Cerebellum (tissue), 4 donors: ENCODE measurements at places on chromosomes 7 and 10. TPM values are rescaled to one million over a fixed set of nuclear protein-coding genes. Genes with fewer than 3 reads are reported as not detected.
A peak's percentile ranks its signal among the peaks of the same experiment; 100 is the strongest.

- DNase-seq: no peak
Observed at GRCh38 chr7:67407392-67408071, 410.9 kb downstream of the TYW1 start.

- DNase-seq: peak; percentile 87
Observed at GRCh38 chr7:130154501-130155317, 50.5 kb downstream of the TMEM209 start.

GRCh38 chr10:86061278-86062197 is 305.1 kb downstream of the GRID1 start:
- no peak for DNase-seq

- no peak for DNase-seq
Observed at GRCh38 chr10:10624567-10624962, 393.1 kb upstream of the CELF2 start.

DNA sequence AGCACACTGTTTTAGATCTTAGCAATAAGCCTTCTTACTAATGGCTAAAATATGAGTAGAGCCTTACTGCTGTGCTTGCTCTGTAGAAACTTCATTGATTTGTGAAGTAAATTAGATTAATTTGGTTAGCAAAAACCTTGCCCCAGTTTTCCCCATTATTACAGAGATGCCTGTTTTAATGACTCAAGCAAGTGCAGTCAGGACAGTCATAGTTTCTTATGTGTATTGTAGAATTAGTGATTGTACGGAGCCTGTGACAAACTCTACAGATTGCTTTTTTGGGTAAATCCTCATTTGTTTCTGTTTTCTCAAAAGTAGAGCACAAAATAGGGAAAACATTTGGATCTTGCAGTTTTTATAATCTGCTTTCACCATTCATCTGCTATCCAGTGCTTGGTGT is 7.0 kb downstream of the TAX1BP1 start:
- DNase-seq: no peak

DNA sequence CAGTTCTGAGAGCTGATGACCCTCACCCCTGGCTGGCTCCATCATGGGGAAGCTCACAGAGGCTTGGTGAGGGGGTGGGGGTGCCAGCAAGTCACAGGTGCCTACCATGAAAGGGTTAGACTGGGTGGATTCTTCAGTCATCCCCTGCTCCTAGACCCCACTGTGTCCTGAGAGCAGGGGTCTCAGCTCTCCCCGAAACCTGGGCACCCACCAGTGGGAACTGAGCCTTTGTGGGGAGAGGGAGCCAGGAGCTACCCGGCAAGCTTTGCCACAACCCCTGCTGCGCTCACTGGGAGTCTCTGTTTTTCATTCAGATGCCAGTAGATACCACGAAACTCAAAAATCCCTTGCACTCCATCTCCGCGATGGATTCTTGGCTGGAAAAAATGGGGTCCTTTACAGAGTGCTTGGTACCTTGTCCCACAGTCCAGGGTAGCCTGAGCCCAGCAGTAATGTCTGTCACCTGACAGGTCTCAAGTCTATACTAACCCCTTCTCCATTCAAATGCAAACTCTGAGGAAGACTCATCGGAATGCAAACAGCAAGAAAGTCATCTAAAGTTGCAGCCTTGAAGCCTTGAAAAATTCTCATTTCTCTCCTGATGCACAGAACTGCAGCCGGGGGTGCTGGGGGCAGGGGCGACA is 48.9 kb upstream of the ENO4 start:
- no peak for DNase-seq

DNA sequence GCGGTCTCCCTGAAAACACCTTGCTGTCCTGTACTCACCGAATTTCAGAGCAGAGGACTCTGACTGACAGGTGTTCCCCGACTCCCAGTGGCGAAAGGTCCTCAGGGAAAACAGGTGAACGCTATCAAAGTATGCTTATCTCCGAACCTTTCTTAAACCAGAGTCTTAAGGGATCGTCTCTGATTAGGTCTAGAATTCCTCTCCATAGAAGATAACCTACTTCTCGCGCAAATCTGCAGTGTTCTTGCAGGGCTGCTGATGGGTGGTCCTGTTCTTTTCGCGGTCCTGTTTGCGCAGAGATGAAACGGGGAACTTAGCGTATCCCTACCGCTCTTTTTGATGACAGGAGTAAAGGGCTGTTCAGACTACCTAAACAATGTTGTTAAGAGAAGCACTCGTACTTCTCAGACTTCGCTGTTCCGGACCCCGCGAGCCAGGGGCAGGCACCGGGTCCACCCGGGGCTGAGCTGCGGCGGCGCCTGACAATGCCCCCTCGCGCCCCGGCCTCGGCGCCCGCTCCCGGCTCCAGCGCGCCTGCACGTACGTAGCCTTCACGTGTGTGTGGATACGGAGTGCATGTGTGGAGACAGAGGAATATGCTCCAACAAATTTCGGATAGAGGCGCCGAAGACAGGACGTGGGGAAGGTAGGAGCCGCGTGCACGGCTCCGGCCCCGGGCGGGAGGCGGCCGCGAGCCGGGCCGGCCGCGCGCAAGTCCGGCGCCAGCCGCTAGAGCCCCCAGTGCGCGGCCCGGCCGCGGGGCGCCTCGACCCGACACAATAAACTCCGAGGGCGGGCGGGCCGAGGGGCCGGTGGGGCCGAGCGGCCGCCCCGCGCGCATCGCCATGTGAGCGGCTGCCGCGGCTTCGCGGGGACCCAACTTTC is 766 bp upstream of the ZMYND11 start:
- DNase-seq: peak; percentile 49

DNA sequence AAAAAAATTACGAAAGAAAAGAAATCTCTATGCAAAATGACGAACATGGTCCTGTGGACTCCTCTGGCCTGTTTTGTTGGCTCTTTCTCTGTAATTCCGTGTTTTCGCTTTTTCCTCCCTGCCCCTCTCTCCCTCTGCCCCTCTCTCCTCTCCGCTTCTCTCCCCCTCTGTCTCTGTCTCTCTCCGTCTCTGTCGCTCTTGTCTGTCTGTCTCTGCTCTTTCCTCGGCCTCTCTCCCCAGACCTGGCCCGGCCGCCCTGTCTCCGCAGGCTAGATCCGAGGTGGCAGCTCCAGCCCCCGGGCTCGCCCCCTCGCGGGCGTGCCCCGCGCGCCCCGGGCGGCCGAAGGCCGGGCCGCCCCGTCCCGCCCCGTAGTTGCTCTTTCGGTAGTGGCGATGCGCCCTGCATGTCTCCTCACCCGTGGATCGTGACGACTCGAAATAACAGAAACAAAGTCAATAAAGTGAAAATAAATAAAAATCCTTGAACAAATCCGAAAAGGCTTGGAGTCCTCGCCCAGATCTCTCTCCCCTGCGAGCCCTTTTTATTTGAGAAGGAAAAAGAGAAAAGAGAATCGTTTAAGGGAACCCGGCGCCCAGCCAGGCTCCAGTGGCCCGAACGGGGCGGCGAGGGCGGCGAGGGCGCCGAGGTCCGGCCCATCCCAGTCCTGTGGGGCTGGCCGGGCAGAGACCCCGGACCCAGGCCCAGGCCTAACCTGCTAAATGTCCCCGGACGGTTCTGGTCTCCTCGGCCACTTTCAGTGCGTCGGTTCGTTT is 83.5 kb upstream of the SLF2 start:
- no peak for DNase-seq

DNA sequence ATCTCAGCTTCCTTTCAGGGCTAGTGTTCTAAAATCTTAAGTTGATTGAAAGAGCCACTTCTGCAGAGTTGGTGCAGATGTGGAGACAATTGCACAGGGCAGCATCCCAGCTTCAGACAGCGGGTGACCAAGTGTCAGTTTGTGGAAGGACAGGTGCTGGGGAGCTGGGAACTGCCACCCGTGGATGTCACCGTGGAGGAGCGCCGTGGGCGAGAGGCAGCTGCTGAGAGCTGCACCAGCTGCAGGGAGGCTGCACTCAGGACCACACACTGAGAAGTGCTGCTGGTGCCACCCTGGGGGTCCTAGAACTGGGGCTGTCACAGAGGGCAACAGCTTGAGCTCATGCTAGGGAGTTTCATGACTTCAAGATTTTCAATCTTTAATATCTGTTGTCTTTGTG is 543.0 kb upstream of the FZD8 start:
- no peak for DNase-seq

GRCh38 chr10:79052291-79053080 is 16.3 kb upstream of the ZMIZ1 start:
- peak; percentile 42 for DNase-seq

DNA sequence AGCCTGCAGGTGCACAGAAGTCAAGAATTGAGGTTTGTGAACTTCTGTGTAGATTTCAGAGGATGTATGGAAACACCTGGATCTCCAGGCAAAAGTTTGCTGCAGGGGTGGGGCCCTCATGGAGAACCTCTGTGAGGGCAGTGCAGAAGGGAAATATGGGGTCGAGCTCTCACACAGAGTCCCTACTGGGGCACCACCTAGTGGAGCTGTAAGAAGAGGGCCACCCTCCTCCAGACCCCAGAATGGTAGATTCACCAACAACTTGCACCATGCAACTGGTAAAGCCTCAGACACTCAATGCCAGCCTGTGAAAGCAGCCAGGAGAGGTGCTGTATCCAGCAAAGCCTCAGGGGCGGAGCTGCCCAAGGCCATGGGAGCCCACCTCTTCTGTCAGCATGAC is 205.8 kb downstream of the CCSER2 start:
- DNase-seq: no peak

DNA sequence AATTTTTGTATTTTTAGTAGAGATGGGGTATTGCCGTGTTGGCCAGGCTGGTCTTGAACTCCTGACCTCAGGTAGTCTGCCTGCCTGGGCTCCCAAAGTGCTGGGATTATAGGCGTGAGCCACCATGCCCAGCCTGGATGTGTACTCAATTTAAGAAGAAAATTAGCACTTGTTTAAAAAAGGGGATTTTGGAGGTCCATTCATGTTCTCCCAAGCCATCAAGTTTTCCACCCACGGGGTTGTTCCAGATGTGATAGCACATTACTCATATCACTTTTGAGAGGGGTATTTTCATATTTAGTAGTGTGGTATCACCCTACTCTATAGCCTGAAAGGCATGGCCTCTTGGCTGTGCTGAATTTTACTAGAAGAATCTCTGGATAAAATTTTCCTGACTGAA is 10.5 kb upstream of the SLC26A3 start:
- DNase-seq: no peak

- DNase-seq: no peak
Observed at GRCh38 chr7:72069263-72069662, 342.9 kb downstream of the CALN1 start.

The MDFIC gene
- 20.2 TPM for total RNA-seq

The C10orf90 gene
- not detected for total RNA-seq

The AEBP1 gene
- total RNA-seq: 11.3 TPM

The FAM25A gene
- total RNA-seq: not detected
